Stimulated activated CD4-positive, alpha-beta T cell treated with anti-CD3 and anti-CD28 coated beads, Interleukin-1b, Interleukin-23, amount 100 ng/mL, for 4 hours (primary cell): ENCODE measurements at places on chromosomes 6 and 20.

DNA sequence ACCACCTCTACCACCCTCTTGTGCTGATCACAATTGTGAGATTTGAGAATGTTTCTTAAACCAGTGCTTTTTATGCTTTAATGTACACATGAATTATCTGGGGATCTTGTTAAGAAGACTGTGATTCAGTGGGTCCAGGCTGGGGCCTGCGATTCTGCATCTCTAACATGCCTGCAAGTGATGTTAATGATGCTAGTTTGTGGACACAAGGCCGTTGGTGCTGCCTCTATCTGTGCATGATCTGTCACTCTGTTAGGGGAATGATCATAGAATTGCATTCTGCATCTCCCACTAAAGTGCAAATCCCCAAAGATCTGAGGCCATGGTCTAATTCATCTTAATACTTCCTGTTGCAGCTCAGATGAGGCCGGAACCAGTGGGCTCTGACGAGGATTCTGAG lies 746.5 kb downstream of the PTPRT start:
- no peak for DNase-seq

GRCh38 chr6:84066536-84066935 lies 33.0 kb downstream of the MRAP2 start:
- no peak for DNase-seq

DNA sequence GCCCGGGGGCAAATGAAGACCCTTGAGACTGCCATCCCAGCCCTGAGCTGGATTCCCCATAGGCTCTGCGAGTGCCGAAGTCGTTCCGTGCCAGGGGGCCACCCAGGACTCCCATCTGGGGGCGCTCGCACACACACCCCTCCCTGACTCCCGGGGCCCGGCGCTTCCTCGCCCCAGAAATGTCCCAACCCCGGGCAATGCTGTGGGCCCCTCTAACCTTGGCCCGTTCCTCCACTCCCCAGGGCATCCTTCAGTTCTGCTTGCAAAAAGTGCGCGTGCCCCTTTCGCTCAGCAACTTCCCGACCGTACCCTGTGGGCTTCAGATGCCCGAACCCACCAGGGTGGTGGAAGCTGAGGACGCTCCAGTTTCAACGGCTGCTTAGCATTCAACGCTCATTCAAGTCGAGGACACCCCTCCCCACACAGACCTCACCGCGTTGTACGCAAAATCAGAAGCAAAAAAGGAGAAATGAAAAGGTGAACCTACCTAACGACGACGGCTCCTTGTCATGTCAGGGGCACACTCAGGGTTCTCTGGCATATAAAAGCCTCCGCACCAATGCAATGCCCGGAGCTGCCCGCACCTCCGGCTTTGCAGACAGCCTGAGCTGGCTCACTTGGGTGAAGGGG lies 25.3 kb downstream of the RIPOR2 start:
- peak; percentile 28 for DNase-seq

- no peak for DNase-seq
These were observed 70.2 kb upstream of the CCDC167 start for GRCh38 chr6:37569743-37570481.

DNA sequence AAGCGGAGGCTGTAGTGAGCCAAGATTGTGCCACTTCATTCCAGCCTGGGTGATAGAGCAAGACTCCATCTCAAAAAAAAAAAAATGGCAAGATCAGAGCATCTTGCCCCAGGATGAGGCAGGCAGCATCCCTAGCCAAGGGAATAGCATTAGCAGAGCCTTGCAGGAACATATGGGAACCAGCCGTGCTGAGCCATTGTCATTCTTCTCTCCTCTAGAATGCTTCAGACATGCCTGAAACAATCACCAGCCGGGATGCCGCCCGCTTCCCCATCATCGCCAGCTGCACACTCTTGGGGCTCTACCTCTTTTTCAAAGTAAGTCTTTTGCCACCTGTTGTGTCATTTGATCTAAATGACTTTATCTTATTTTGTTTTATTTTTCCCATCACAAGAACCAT lies 13.0 kb downstream of the HM13 start:
- DNase-seq, result no peak

- no peak for DNase-seq
These were observed 23.5 kb downstream of the MCM8 start for GRCh38 chr20:5973971-5974370.

- no peak for DNase-seq
These were observed 183.6 kb downstream of the FAXC start for GRCh38 chr6:99165838-99166237.

GRCh38 chr6:36025260-36025931 lies 955 bp upstream of the SLC26A8 start:
- no peak for DNase-seq
